Activated CD8-positive, alpha-beta memory T cell treated with anti-CD3 and anti-CD28 coated beads for 1 hour (primary cell): ENCODE measurements at places on chromosomes 5 and 9.

GRCh38 chr9:87642330-87643106, 83.4 kb upstream of the CTSL start:
- DNase-seq, result no peak

- DNase-seq, result no peak
Measured at GRCh38 chr5:7391814-7392692, 3.9 kb upstream of the ADCY2 start.

GRCh38 chr5:26003966-26004365, 1034.4 kb downstream of the CDH9 start:
- no peak for DNase-seq

DNA sequence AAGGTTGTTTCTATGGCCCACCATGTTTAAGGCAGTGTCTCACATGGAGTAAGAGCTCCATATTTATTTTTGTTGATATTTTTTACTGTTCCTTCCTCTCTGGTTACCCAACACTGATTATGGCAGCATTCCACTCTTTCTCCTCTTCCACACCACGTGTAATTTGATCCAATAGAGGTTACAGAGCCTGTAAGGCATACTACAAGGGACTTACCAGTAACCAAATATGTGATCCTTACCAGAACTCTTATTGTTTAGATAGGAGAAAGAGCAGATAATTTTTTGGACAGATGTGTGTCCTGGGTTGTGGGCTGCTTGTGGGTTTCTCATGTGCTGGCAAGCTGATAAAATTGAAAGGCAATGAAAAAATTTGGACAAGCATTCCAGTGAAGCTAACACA, 261.3 kb downstream of the TMEM167A start:
- no peak for DNase-seq

DNA sequence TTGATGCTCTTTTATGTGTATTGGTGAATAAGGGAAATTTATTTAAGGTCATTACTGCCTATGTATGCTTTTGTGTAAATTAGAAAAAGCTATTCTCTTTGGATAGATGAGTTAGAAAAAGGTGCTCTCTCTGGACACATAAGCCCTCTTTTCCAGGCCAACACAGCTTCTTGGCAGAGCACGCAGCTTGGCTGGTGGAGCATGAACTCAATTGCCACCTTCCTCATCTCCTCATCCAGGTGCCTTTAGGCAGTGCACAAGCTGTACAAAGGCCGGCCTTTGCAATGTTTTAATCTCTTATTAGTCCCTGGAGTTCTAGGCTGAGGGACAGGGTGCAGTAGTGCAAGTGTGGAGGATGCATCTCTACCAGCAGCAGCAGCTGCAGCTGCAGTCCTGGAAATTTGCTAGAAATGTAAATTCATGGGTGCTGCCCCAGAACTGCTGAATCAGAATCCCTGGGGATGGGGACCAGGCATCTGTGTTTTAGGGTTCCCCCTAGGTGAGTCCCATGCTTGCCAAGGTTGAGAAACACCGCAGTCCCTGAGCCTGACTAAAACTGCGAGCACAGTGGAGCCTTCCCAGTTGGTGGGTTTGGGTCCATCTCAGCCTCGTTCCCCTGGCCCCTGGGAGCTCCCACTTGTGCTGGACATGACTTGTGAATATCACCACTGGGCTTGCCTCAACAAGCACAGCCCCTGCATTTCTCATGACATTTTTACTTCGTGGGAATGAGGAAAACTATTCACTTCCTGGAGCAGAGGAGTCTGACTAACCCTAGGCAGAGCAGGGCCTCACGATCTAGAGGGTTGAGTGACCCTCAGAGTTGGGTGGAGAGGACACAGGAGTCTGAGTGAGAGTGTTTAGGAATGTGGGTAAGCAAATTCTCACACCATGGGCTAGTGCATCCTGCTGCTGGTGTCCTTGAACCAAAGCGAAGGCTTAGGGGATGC, 272.3 kb downstream of the ZSWIM6 start:
- no peak for DNase-seq

DNA sequence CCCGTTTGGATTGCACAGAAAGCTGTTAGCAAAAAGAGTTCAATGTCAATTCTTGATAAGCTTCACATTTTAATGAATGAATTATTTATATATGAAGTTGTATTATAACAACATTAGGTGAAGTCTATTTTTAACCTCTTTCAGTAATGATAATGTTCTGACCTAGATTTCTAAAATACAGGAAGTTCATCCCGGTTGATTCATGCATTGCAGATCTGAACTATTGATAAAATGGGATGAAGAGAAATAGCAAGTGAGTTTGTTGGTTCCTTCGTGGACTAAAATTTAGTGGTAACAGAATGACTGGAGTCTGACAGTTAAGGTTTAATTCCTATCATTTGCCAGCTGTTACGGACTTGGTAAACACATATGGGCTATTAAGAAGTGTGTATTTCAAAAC, 180.5 kb downstream of the PCSK1 start:
- DNase-seq, result no peak

DNA sequence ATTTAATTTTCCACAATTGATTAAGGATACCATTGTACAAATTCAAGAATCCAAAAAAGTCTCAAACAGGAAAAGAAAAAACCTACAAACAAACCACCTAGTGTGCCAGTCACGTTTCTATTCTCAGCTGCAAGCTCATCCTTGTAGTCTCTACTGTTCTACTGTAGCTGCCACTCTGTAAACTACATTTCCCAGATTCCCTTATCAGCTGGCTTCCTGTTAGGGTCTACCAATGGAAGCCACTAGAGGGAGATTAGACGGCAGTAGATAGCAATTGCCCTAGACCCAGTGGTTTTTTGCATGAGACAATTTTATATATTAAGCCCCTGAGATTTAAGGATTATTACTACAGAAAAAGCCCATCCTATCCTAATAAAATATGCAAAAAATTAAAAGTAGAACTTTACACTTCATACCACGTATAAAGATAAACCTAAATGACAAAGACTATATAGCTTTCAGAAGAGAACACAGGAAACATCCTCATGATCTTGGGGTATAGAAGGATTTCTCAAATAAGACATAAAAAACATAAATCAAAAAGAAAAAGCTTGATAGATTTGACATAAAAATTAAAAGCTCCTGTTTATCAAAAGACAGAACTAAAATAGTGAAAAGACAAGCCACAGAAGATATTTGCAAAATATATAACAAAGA, 37.4 kb downstream of the P4HA2 start:
- no peak for DNase-seq
